CD8-positive, alpha-beta memory T cell (primary cell): ENCODE measurements at places on chromosomes 12 and 14. TPM values are rescaled to one million over a fixed set of nuclear protein-coding genes. Genes with fewer than 3 reads are reported as not detected.

MMP17 gene
- not detected for total RNA-seq

SLC41A2 gene
- total RNA-seq = 6.8 TPM

SLC7A8 gene
- 2.5 TPM for total RNA-seq

BCL11B gene
- total RNA-seq = 42.5 TPM

TAC3 gene
- not detected for total RNA-seq

NYNRIN gene
- 0.02 TPM for total RNA-seq

FGF23 gene
- total RNA-seq = not detected

TMPO gene
- 274 TPM for total RNA-seq

COCH gene
- 1.4 TPM for total RNA-seq

LRRC9 gene
- total RNA-seq = not detected

CALM1 gene
- total RNA-seq = 575 TPM

UNC119B gene
- 30.5 TPM for total RNA-seq

C12orf60 gene
- total RNA-seq = 3.1 TPM
